Transverse colon (tissue), 4 donors: ENCODE measurements at places on chromosomes 2 and 18. TPM values are rescaled to one million over a fixed set of nuclear protein-coding genes. Genes with fewer than 3 reads are reported as not detected.

The ANO7 gene
- 202 TPM for total RNA-seq

- no peak overlapping the region for H3K4me3 ChIP-seq
- H3K36me3 ChIP-seq: no peaks in the 10 kb centered on the region
- no peaks in the 10 kb centered on the region for H3K4me1 ChIP-seq
Observed at GRCh38 chr2:188050726-188051125, 240.9 kb upstream of the GULP1 start.

The SERPINB11 gene
- total RNA-seq: not detected

DNA sequence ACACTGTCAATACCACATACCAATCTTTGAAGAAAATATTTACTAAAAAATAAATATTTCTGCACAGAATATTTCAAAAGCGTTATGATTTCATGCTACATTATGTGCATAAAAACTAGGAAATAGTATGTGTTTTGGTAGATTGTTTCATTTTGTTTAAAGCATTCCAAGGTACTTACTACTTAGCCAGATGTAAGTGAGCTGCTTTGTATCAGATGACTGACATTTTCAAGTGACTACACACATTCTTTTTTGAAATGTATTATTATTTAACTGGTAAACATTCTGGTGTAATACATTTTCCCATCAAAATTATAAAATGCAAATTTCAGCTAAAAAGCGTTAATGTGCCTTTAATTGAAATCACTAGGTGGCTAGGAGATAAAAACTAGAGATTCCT is 21.5 kb downstream of the GCA start:
- H3K4me1 ChIP-seq: no peaks in the 10 kb centered on the region
- no peak for DNase-seq
- H3K27me3 ChIP-seq: no peaks in the 10 kb centered on the region
- H3K4me3 ChIP-seq: no peak overlapping the region
- H3K36me3 ChIP-seq: no peaks in the 10 kb centered on the region
- H3K27ac ChIP-seq: no peak overlapping the region

DNA sequence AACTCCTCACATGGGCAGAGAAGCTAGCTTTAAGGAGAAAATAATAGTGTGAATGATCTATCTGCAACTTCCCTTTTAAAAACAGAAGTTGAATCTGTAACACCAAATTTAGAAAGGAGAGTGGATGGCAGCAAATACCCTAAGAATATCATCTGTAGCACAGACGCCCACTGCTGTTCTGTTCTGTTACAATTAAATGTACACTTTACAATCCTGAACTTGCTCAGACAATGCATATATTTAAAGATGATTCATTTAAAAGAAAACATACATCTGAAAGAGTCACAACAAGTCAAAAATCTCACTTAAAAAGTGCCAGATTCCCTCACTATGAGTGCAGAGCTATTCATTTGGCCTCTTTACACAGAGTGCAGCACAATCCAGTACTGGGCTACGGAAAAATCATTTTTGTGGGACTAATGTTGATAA is 8.0 kb upstream of the SERTAD2 start:
- H3K27me3 ChIP-seq: no peaks in the 10 kb centered on the region
- H3K4me1 ChIP-seq: peaks cover 4% of the 10 kb centered on the region
- DNase-seq: no peak
- no peak overlapping the region for H3K27ac ChIP-seq
- no peaks in the 10 kb centered on the region for H3K36me3 ChIP-seq
- no peak overlapping the region for H3K4me3 ChIP-seq

DNA sequence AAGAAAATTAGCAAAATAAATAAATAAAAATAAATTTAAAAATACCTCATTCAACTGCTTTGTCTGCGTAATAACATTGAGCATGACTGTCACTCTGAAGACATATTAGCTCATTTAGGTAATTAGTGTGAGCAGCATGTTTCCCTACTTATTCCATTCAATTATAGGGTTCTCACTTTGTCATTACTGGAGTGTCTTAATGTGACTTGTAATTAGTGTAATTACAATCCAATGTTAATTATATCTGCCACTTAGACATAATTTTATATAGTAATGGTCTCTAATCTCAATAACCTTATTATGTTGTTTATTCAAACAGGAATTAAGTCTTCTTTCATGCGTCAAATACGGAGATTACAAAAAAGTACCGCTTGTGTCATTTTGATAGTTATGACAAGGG is 893.9 kb upstream of the ACVR2A start:
- no peak for DNase-seq
- no peak overlapping the region for H3K27ac ChIP-seq
- no peaks in the 10 kb centered on the region for H3K36me3 ChIP-seq
- H3K4me1 ChIP-seq: no peaks in the 10 kb centered on the region

- no peaks in the 10 kb centered on the region for H3K4me1 ChIP-seq
- H3K4me3 ChIP-seq: peak overlapping the region; percentile 20
- peaks cover 47% of the 10 kb centered on the region for H3K27me3 ChIP-seq
Observed at GRCh38 chr18:61333746-61334490, 688 bp downstream of the CDH20 start.

- no peak for DNase-seq
- peak overlapping the region; percentile 54 for H3K4me3 ChIP-seq
- H3K27ac ChIP-seq: no peak overlapping the region
- H3K27me3 ChIP-seq: peaks cover 21% of the 10 kb centered on the region
- H3K4me1 ChIP-seq: peaks cover 12% of the 10 kb centered on the region
- H3K36me3 ChIP-seq: no peaks in the 10 kb centered on the region
Observed at GRCh38 chr2:133266041-133266925, 302.0 kb downstream of the NCKAP5 start.

- no peak for DNase-seq
- H3K4me3 ChIP-seq: no peak overlapping the region
Observed at GRCh38 chr18:43826215-43826614, 548.9 kb upstream of the SYT4 start.

- no peaks in the 10 kb centered on the region for H3K36me3 ChIP-seq
- H3K4me3 ChIP-seq: no peak overlapping the region
- H3K27me3 ChIP-seq: no peaks in the 10 kb centered on the region
- H3K27ac ChIP-seq: no peak overlapping the region
Observed at GRCh38 chr2:70098032-70098431, 10.8 kb downstream of the PCBP1 start.

GRCh38 chr2:71042287-71042686 is 26.2 kb upstream of the NAGK start:
- no peaks in the 10 kb centered on the region for H3K36me3 ChIP-seq
- DNase-seq: no peak
- H3K27ac ChIP-seq: no peak overlapping the region
- H3K4me1 ChIP-seq: no peaks in the 10 kb centered on the region

- no peaks in the 10 kb centered on the region for H3K4me1 ChIP-seq
- H3K27me3 ChIP-seq: peaks cover 5% of the 10 kb centered on the region
Observed at GRCh38 chr2:213932-214693, 49.7 kb downstream of the SH3YL1 start.

DNA sequence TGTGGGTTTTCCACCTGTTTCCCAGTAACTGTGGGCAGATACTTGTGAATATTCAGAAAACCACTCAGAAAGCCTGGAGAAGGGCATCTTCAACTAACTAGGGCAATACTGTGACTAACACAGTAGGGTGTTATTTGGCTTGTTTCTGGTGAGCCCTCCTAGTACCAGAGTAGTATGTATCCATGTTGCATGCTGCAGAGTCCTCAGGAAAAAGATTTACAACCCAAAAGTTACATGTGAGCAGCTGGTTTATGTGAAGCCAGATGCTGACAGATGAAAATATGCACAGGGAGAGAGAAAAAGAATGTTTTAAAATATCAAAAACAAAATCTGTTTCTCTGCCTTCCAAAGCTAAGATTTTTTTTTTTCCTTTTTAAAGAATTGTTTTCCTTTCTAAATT is 333.2 kb upstream of the UBE2E3 start:
- no peaks in the 10 kb centered on the region for H3K4me1 ChIP-seq
- no peaks in the 10 kb centered on the region for H3K27me3 ChIP-seq
- H3K36me3 ChIP-seq: no peaks in the 10 kb centered on the region
- no peak for DNase-seq
- H3K4me3 ChIP-seq: no peak overlapping the region
- H3K27ac ChIP-seq: no peak overlapping the region

The MARCHF4 gene
- total RNA-seq: 1.4 TPM

The GPR45 gene
- total RNA-seq: not detected

GRCh38 chr2:129478902-129479517 is 500.5 kb upstream of the RAB6C start:
- DNase-seq: no peak
- H3K36me3 ChIP-seq: no peaks in the 10 kb centered on the region
- H3K27ac ChIP-seq: no peak overlapping the region
- H3K4me3 ChIP-seq: no peak overlapping the region

DNA sequence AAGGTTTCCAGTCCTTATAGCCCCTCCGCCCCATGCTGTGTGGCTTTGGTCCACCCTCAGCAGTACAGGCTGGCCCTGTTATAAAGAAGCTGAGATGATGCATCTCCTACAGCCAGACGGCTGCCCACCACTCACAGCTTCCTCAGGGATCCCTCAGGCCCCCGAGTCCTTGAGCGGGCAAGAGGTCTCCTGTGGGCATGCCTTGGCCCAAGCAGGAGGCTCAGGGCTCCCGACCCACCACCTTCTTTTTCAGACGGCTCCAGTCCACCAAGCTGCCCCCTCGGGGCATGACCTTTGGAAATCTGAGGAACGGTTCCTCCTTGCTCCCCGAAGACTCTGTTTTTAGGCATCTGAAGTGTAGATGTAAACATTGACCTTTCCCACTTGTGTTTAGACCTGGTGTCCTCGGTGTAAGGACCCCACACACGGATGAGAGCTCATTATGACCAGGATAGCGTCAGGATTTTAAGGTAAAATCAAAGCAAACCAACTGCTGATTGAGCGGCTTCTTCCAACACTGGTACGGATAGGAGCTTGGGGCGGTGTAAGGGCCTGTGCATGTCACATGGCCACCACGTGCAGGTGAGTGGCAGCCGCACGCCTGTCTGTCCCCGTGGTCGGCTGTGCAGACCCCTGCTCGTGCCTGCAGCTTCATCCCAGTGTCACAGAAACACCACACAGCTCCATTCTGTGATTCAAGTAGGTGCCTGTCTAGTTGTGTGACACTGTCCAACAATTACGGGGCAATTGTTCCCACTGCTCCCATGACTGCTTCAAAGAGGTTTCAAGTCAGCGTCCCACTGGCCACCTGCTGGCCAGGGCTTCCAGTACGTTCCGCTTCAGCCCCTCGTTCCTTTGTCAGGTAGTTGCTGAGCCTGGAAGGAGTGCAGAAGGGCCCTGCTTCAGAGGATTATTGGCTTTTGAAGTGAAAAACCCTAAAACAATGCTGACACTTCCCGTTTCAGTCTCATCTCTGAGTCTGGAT is 74.7 kb downstream of the NDUFA10 start:
- H3K36me3 ChIP-seq: no peaks in the 10 kb centered on the region
- no peaks in the 10 kb centered on the region for H3K27me3 ChIP-seq
- H3K4me3 ChIP-seq: no peak overlapping the region

GRCh38 chr2:232876161-232876977 is 6.3 kb downstream of the SNORC start:
- peak; percentile 59 for DNase-seq
- no peaks in the 10 kb centered on the region for H3K36me3 ChIP-seq
- H3K4me1 ChIP-seq: peaks cover 30% of the 10 kb centered on the region
- peaks cover 27% of the 10 kb centered on the region for H3K27me3 ChIP-seq

- no peaks in the 10 kb centered on the region for H3K27me3 ChIP-seq
- peaks cover 16% of the 10 kb centered on the region for H3K4me1 ChIP-seq
- H3K36me3 ChIP-seq: no peaks in the 10 kb centered on the region
- no peak overlapping the region for H3K4me3 ChIP-seq
- DNase-seq: no peak
Observed at GRCh38 chr2:215835657-215836056, 177.7 kb downstream of the MREG start.

- DNase-seq: no peak
- H3K4me3 ChIP-seq: no peak overlapping the region
- no peak overlapping the region for H3K27ac ChIP-seq
- H3K27me3 ChIP-seq: no peaks in the 10 kb centered on the region
- H3K4me1 ChIP-seq: no peaks in the 10 kb centered on the region
Observed at GRCh38 chr18:23828426-23828825, 139.2 kb downstream of the LAMA3 start.

The EPC2 gene
- total RNA-seq: 24.8 TPM

DNA sequence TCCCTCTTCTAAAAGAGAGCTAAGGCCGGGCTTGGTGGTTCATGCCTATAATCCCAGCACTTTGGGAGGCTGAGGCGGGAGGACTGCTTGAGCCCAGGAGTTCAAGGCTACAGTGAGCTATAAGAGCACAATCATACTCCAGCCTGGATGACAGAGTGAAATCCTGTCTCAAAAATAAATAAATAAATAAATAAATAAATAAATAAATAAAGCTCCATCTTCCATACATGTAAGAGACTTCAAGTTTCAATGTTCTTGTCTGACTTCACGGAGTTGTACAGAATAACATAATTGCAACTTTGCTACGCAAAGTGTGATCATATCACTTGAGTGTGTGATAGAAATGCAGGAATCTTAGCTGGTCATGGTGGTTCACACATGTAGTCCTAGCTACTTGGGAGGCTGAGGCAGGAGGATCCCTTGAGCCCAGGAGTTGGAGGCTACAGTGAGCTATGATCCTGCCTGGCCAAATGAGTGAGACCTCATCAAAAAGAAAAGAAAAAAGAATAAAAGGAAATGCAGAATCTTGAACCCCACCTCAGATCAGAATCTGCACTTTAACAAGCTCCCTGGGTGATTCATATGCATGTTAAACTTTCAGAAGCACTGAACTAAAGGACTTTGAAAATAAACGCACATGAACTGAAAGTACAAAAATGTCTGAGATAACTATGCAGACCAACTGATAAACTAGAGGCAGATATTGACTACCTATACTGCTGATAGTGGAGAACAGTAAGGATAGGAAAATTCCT is 123.7 kb upstream of the SP3 start:
- H3K4me3 ChIP-seq: no peak overlapping the region
- H3K4me1 ChIP-seq: no peaks in the 10 kb centered on the region
- no peak for DNase-seq

The EVA1A gene
- not detected for total RNA-seq

DNA sequence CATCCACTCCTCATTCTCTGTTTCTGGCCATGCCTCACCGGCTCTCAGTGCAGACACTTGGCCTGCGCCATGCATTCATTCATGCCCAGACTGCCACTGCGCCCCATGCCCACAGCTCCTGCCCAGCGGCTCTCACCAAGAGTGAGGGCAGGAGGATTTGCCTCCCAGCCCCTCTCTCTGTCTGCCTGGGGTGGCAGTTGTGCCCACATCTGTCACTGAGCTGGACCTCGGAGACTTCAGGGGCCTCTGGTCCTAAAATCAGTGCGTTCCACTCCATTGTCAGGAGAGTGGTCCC is 75.1 kb downstream of the CIB4 start:
- no peak for DNase-seq
- H3K27ac ChIP-seq: no peak overlapping the region
- peaks cover 15% of the 10 kb centered on the region for H3K4me1 ChIP-seq
- H3K27me3 ChIP-seq: peaks cover 34% of the 10 kb centered on the region
- H3K36me3 ChIP-seq: no peaks in the 10 kb centered on the region

- no peaks in the 10 kb centered on the region for H3K36me3 ChIP-seq
- DNase-seq: no peak
- H3K4me3 ChIP-seq: no peak overlapping the region
- H3K27me3 ChIP-seq: no peaks in the 10 kb centered on the region
- no peak overlapping the region for H3K27ac ChIP-seq
Observed at GRCh38 chr2:97931858-97932225, 63.9 kb downstream of the TMEM131 start.
